ENCODE measurements at places on chromosomes 4 and X.

DNA sequence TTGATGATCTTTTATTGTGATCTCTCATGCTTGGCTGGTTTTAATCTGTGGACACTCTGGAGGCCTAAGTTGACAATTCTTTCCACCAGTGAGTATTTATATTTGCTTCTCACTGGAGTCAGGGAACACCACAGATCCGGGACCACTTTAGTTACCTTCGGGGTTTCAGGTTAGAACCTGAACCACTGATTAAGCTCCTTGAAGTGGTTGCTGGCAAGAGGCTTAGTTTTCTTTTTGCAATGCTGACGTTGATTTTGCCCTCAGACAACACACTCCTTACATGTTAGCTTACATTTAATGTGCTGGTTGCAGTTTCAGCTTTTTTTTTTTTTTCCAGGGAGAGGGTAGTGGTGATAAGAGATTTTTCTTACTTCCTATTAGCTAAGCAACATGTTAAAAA is 10.5 kb upstream of the ZNF330 start:
- no peak for DNase-seq

DNA sequence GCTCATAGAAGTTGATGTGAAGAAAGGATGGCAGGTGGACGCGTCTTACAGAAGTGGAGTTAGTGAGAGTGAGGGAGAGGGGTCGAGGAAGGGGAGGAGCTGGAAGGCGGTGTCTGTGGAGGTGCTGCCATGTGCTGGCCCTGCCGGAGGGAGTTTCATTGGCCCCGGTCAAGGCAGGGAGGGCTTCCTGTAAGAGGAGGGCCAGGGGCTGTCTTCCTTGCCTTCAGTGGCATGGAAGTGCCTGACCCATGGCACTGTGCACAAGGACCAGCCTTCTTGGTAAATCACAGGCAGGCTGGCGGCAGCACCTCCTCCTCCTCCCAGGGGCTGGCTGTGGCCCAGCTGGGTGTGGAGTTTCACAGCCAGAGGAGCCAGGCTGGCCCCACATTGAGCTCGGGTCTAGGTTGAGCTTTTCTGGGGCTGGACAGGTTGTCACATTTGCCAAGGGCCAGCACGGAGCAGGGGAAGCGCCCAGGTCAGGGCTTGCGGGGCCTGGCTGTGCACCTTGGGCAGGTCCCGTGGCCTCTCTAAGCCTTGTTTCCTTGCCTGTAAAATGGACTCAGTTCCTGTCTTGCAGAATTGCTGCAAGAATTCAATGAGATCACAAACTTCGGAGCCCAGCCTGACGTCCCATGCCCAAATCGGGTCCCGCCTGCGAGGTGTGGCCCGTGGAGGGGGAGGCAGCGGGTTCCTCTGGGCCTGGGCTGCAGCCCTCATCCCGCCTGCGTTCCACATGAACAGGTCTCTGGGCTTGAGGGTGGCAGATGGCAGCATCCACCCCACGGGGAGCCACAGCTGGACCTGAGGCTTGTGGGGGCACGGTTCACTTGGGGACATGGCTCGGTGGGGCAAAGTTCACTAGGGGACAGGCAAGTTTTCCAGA is 7.0 kb downstream of the HTRA3 start:
- DNase-seq: no peak

DNA sequence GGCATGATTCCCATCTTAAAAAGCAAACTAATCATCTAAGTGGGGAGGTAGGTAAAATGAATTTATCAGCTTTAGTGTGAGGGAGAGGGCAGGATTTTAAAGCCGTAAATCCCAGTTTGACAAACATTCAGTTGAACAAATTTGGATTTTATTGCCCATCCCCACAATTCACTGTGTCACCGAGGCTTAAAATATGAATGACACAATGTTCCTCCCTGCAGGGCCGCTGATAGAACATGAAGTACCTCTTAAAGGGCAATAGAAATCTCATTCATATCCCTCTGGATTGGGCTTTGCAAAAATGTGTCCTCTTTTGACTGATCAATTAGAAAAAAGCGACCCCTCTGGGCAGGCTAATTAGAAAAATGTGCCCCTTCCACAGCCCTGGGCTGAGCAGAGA is 45.5 kb upstream of the SMAD1 start:
- no peak for DNase-seq

DNA sequence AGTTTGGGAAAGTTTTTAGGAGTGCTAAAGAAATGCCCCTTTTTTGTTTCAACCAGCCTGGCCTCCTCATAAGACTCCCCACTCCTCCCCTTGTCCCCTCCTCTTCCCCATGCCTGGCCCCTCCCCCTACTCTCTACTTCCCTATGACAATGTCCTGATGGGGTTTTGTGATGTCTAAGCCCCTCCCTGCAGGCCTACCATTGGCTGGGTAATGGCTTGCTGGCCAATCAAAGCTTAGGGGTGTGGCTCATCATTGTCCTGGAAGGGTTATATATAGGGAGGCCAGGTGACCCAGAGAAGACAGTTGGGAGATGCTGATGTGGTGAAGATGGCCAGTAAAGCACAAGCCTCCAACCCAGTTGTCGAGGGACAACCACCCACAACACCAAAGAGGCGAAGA is 48.2 kb upstream of the PASD1 start:
- DNase-seq: no peak

- DNase-seq: no peak
Observed at GRCh38 chrX:93874554-93874953, 200.5 kb downstream of the FAM133A start.

GRCh38 chrX:3142259-3143042 is 101.2 kb downstream of the ARSF start:
- DNase-seq: no peak

DNA sequence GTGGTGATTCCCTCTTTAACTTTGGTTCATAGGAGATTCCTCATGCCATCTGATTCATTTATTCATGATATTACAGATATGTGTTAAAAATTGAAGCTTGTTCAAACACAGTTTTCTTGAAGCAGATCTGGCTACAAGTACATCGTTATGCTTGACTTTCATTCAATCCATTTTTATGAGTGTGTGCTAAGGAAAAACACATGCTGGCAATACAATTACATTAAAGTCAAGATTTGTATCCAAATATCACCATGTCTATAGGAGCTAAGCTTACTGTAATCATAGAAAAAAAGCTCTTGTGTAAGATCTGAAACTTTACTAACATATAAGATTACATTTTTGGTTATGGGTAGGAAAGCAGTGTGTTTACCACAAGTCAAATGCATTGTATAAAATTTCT is 151.8 kb upstream of the FAT1 start:
- DNase-seq: no peak

GRCh38 chr4:53552711-53553110 is 38.6 kb downstream of the LNX1 start:
- no peak for DNase-seq

DNA sequence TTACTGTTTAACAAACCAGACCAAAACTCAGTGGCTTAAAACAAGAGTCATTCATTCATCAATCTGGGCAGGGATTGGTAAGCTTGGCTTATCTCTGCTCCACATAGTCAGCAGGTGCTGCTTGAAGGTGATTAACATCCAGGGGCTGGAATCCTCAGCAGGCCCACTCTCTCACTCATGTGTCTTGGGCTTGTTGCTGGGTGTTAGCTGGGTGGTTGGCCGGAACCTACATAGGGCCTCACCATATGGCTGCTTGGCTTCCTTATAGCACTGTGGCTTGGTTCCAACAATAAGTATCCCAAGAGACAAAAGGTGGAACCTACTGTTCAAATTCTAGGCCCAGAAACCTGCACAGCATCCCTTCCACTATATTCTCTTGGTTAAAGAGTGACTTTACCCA is 125.0 kb downstream of the RASGEF1B start:
- DNase-seq: no peak

DNA sequence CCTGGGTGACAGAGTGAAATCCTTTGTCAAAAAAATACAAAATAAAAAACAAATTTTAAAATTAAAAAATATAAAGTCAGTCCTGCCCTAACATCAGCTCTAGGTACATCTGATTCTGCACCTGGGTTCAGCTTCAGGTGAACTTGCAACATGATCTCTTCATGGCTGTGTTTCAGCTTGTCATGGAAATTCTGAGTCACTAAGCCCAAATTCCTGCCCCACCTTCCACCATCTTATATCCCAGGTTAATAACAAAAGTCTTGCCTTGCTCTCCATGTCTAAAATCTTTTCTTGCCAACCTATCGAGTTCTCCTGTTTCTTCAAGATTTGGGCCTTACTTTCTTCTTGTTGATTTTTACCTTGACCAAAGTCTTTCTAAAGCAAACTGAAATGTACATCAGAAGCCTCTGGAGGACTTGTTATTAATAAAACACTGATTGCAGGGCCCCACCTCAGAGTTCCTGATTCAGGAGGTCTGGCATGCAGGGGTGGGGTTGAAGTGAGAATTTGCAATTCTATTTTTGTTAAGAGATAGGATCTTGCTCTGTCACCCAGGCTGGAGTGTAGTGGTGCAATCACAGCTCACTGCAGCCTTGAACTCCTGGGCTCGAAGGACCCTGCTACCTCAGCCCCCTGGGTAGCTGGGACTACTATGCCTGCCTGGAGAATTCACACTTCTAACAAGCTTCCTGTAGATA is 125.8 kb upstream of the VCX3A start:
- DNase-seq: no peak

GRCh38 chr4:72073816-72074215 is 42.0 kb downstream of the NPFFR2 start:
- DNase-seq: no peak

DNA sequence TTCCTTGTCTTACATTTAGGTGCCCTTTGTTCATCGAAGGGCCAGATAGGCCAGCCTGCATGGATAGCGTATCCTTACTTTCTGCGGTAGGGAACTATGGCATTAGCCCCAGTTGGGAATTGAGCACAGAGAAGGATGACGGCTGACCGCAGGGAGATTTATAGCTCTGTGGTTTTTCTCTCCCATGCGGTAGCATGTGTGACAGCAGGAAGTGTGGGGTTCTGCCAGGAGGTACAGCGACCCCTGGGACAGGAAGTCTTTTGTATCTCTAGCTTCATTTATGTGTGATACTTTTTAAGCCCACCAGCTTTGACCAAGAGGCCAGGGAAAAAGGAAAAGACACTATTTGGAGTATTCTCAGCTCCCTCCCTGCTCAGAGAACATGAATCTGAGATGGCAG is 33.1 kb downstream of the GAB3 start:
- DNase-seq: peak; percentile 64

- no peak for DNase-seq
Observed at GRCh38 chr4:25402521-25402920, 25.5 kb downstream of the ANAPC4 start.

DNA sequence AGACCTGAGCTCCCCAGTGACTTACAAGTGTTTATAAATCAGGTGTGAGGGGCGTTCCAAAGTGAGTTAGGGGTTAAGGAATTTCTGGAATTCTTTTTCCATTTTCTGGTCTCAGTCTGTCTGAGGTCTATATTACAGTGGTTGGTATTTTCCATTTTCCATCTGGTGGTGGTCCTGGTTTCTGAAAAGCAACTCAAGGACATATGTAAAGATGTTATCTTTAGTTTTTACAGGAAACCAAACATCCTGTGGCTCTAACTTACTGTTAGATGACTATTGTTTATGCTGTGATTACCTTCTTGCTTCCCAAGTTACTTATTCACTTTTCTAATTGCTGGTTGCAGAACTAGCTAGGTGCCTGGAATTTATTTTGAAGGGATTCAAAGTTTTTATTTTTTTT is 53.5 kb upstream of the IL21 start:
- no peak for DNase-seq

DNA sequence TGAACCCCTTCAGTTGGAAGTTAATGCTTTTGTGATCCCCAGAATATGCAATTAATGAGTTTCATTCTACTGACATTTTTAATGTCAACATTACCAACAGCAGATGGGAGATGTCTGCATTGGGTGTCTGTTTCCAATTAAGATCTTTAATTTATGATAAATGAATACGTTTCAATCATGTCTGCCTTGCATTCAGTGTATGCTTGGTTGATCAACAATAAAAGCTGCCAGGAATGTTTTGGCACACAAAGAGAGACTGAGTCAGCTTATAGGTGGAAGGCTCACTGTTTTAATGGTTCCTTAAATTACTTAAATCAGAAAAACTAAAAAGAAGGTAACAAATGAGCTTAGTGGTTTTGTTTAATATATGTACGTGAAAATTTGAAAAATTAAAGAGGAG is 359.9 kb upstream of the CNKSR2 start:
- DNase-seq: no peak

DNA sequence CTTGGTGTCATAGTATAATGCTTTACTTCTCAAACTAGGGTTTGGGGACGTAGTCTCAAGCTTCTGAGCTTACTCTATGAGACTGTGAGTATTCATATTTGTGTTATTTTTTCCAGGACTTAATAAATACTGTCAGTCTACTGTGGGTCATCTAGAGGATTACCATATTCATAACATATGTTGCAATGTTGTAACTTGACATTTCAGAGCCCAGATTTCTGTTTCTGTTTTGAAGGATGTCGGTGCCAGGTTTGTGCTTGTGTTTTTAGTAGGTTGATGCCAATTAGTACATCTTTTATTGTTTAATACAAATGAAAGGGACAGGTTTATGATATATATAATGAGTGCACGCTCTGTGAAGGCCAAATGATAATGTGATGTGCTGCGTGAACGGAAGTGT is 69.6 kb downstream of the SPANXN4 start:
- DNase-seq: no peak

- DNase-seq: no peak
Observed at GRCh38 chr4:73213916-73214653, 44.5 kb downstream of the ANKRD17 start.

DNA sequence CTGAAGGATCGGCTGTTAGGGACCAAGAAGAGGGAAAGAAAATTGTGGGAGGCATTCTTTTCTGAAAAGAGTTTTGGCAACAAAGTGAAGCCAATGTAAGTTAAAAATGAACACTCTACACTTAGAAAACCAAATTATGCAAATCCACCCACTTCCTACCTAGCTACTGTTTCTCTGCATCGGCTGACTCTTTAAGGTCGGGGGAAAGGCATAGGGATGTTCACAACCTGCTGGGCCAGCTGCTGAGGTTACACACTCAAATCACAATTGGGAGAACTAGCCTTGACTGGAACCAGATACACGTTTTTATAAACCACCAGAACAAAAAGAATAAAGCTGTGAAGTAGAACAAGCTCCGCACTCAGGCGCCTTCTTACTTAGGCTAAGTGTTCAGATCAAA is 165.7 kb downstream of the LDB2 start:
- DNase-seq: no peak

- no peak for DNase-seq
Observed at GRCh38 chr4:183906489-183906738, 1.3 kb downstream of the STOX2 start.

DNA sequence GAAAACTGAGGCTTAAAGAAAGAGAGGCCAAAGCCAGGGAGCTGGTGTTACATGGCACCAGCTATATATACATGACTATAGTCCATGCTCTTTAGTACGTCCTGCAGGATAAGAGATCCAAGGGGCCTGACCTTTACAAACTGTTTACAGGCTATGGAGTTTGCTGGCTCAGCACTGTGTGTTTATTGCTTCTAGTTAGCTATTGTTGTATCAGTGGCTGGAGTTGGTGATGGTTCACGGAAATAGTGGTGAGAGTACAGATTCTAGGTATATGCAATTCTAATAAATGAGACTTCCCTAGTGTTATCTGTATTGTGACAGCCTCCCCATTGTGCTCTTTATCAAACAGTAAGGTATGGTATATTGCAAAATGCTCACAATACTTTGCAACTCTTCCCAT is 46.5 kb downstream of the REPS2 start:
- DNase-seq: no peak

Data from immature natural killer cell (primary cell).